Testis (tissue), 5 donors: ENCODE measurements at places on chromosomes 3 and 15. TPM values are rescaled to one million over a fixed set of nuclear protein-coding genes. Genes with fewer than 3 reads are reported as not detected.
A peak's percentile ranks its signal among the peaks of the same experiment; 100 is the strongest.

DNA sequence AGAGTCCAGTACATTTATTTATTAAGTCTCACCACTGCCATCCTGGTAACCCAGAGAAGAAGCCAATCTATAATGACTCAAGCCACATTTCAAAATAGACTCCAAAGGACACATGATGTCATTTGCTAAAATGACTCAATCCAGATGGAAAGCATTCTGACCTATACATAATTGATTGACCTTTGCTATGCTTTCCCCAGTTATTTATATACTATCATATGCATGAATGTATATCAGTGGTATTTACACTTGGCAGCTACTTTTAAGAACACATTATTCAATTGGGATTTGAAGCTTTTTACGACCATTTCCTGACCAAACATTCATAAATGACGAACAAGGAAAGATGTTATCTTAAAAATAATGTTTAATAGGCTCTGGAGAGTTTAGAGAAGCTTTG, 297.2 kb downstream of the FHIT start:
- no peak for DNase-seq

CLRN1 gene
- total RNA-seq = 0.79 TPM

DNA sequence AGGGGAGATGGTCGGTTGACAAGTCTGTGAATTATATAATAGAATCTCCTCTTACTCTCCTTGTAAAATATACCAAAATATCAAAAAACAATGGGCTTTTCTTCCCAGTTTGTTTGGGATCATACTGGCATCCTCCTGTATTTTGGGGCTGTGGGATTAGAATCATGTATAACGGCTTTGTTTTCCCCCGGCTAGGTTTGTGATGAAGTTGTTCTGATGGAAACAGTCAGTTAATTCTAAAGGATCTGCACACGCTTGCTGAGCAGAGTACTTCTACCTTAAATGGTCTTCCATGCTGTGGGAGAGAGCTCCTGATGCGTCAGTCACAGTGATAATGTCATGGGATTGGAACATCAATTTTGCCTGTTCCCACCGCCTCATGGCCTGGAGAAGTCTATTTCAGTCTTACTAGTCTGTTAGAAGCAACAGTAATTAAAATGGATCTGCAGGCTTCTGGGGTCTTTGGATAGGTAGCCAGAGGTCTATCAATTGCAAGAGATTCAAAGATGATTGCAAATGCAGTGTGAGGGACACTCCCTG, 81.3 kb downstream of the ITPR1 start:
- DNase-seq = no peak

DNA sequence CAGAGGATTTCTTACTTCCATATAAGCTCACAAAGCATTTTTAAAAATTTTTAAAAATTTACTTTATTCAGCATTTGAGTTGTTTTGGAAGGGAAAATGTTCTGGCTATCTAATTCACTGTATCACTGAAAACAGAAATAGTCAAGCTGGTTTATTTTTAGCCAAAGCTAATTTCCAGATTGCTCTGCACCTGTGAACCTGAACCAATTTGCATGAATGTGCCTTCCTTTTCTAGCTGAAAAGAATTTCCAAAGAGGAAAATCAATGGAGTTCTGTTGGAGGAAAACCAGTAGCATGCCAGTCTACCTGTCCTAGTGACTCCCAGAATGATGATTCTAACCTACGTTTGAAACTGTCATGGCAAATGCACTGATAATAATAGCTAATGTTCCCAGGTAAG, 134.2 kb upstream of the LIPC start:
- no peak for DNase-seq

- no peak for DNase-seq
Observed at GRCh38 chr3:100086401-100086800, 27.9 kb downstream of the FILIP1L start.

DNA sequence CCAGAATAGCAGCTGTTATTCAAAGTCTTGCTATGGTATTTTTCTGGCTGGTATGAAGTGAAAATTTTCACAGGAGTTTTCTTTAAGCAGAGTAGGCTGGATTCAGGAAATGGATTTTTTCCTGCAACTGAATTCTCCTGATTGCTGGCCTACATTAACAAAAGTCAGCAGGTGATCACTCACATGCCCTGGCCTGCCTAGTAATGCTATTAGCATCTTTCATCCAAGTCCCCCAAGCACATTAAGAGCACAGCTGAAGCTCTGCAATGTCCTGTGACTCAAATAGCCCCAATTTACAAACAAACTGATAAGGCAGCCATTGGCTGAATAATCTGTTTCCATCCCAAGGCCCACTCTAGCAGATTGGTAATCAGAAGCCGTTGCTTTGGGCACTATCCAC, 688.3 kb upstream of the LMCD1 start:
- DNase-seq = no peak

GRCh38 chr15:70923311-70924080, 30.9 kb downstream of the LRRC49 start:
- no peak for DNase-seq

- peak; percentile 42 for DNase-seq
Observed at GRCh38 chr3:194487289-194488054, 670 bp upstream of the ATP13A3 start.

RASL12 gene
- total RNA-seq = 64.7 TPM
